ENCODE measurements at places on chromosomes 5 and 9.

- DNase-seq: no peak
Measured at GRCh38 chr9:76646249-76646648, 118.0 kb upstream of the PCA3 start.

DNA sequence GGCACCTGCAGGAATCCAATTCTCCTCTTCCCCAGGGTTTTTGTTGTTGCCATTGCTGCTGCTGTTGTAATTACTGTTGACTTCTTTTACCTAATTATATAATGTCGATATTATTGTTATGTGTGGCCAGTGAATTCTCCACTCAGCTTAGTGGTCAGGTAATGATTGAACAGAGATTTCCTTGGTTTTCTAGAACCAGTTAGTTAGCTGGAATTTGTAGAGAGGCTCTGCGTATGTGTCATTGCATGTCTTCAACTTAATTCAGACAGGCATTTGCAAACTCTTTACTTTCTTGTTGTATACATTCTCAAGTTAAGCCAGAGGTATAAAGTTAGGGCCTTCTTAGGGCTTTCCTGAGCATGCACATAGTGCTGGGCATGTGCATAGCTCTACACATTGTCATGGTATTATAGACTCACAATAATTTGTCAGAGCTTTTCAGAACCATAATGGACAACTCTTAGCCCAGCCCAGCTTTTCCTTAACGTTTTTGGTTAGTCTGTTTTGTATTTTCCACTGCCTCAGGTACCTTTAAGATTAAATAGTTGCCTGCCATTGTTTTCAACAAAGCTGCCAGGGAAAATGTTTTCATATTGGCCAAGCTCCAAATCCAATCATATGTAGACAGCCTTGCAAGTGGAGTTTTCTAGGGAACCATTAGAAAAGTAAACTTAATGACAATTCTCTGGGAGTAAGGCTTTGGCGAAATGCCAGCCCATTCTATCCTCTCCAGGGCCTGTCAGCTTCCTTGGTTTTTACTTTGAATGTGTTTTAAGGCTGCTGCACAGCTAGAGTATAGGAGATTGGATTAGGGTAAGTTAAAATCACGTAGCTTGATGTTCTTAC is 68.1 kb downstream of the UBE2R2 start:
- peak; percentile 39 for DNase-seq

DNA sequence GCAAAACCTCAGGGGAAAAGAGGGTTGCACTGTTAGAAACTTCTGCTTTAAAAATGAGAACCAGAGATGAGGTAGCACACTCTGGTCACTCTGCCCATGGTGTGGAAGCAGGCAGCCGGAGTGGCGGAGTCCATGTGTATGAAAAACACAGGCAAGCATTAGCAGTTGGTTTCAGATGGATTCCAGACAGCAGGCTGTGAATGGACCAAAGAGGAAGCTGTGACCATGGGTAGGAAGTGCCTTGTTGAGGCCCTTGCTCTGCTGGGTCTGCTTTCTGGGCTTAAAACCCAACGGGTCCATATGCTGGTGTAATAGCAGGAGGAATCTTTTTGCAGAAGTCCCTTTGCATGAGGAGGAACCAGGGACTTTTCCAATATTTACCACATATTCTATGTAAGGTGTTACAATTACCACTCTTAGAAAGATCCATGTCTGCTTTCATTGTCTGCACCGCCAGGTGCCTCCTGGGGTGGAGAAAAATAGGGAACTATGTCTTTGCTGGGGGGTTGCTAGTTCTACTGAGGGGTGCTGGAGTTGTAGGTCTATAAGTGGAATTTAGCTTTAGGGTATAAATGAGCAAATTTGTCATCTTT is 77.0 kb downstream of the ANKRD55 start:
- no peak for DNase-seq

GRCh38 chr5:14464096-14464495 is 117.5 kb upstream of the OTULINL start:
- no peak for DNase-seq

GRCh38 chr5:73338256-73339050 is 110.1 kb downstream of the FOXD1 start:
- no peak for DNase-seq

DNA sequence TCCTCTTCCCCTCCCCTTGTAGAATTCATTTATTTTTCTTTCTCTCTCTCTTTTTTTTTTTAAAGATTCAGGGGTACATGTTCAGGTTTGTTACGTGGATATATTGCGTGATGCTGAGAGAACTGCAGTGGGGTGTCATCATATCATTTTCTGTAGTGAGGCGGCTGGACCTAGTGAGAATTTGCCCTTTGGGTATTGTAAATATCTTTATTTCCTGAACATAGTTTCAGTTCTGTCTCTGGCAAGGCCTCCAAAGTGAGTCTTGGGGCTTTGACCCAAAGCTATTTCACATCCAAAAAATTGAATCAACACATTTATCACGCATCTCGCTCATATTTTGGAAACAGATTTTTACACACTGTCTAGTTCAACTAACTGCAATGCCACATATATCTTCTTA is 25.4 kb upstream of the MYOT start:
- no peak for DNase-seq

DNA sequence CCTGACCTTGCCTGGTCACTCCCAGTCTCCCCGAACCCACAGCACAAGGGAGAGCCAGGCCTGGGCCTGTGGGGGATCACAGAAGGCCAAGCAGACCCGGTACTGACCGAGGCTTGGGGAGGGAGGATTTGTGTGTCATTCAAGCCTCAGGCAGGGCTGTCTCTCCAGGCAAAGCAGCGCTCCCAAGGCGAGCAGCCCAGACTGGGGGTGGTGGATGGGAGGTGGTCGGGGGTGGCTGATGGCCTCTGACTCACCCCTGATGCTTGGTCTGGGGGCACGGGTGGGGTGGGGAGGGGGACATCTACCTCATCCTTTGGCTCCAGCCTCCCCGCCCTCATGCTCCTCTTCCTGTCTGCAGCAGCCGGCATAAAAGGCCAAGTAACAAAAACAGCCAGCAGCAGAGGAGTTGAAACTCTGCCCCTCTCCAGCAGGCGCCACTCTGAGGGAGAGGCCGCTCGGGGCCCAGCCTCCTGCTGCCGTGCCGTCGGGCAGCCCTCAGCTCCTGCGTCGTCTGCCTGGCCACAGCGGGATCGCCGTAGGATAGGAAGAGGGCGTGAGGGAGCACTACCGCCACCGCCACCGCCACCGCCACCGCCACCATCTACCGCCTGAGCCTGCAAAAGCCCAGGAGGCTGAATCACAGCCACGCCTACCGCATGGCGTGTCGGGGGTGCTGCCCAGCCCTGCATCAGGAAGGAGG is 166.0 kb downstream of the OLFM1 start:
- no peak for DNase-seq

- no peak for DNase-seq
Measured at GRCh38 chr5:54882101-54882500, 103.3 kb downstream of the ESM1 start.

DNA sequence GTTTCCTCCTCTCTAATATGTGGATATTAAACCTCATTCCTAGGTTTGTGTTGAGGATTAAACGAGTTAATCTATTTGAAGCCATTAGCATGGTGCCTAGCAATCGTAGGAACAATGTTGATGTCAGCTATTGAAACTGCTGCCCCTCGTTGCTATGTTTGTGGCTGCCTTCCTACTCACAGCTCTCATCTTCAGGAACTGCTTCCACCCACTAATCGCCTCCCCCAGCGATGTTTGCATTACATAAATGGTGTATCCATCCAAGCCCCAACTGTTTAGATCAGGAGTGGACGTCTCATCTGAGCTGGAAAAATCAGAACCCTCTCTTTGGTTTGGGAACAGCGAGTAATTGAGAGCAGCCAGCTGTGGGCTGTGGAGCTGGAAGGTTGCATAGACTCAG is 416.6 kb downstream of the ARHGEF28 start:
- no peak for DNase-seq

GRCh38 chr9:785997-786396 is 55.5 kb upstream of the DMRT1 start:
- DNase-seq: no peak

GRCh38 chr9:113289091-113289490 is 13.6 kb downstream of the PRPF4 start:
- DNase-seq: no peak

GRCh38 chr5:14579246-14579645 is 2.3 kb upstream of the OTULINL start:
- DNase-seq: no peak

DNA sequence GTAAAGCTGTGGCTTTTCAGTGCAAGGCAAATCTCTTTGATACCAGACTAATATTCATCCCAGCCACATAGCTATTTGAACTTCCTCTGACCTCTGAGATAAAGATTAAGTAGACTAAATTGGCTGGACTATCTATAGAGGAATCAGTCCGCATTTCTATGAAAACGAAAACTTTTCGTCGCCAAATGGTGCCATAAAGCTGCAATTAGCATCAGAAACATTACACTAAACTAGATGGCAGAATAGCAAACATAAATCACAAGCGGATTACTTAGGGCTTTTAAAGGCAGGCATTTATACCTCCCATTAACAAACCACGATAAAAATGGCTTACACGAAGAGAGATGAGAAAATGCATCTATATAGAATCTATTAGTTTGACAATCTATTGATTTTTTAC is 1009.7 kb upstream of the CDH6 start:
- no peak for DNase-seq

DNA sequence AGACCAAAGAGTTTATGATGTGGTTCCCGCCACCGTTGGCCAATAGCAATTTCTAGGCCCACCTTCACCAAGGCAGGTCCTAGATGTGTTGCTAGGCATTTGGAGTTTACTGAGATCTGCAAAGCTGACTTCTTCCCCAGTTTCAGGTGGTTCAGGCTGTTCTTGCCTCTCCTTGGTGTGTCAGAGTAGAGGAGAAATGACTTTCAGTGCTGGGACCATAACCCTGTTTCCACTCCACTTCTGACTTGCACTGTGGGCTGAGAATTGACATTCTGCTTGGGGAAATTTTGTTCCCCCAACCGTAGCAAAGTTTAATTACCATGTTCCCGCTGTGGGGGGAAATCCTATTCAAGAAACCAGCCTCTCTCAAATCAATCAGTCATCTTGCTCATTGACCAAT is 128.0 kb upstream of the GABRP start:
- no peak for DNase-seq

GRCh38 chr9:18996211-18996610 is 36.8 kb downstream of the SAXO1 start:
- DNase-seq: no peak

- no peak for DNase-seq
Measured at GRCh38 chr9:93138171-93138764, 4.2 kb upstream of the NINJ1 start.

DNA sequence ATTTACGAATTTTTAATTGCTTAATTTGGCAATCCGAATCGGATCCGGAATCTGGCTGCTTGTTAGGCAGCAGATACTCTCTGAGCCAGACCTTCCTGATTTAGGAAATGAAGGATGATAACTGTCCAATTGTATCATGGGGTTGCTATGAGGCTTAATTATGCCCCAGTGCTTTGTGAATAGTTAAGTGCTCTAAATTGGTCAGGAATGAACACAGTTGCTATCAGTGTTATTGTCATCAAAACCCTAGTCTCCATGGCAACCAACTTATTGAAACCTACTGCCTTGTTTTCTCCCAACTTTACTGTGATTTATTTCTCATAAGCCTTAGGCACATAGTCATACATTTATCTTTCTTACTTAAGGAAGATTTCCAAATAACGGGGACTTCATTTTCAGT is 47.9 kb downstream of the MAMDC2 start:
- DNase-seq: no peak

Measured in left hindlimb (tissue), 1 donor.